ENCODE measurements at places on chromosomes 7 and 10.
A peak's percentile ranks its signal among the peaks of the same experiment; 100 is the strongest.

DNA sequence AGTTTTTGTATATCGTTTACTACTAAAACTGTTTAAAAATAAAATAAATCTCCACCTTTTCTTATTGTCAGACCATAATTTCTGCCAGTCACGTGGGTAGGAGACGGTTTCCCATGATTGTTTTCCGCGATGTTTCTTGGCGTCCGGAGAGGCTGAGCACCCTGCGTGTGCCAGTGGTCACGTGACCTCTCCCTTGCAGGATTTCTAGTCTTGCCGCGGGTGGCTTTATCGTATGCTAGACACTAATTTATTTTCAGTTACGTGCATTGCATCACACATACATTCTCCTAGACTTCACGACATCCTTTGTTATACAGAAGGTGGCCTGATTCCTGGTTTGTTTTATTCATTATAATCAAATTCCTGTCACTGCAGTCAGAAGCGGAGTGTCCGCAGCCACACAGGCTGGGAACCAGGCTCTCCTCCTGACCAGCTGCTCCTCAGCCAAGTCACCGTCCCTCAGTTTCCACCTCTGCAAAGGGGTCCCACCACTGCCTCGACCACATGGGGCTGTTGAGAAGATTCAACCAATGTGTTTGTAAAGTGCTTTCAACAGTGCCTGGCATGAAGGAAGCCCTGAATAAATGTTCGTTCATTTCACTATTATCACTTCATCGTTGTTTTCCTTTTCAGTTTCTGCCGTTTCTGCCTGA, 203.2 kb upstream of the PPP2R2D start:
- DNase-seq: no peak

DNA sequence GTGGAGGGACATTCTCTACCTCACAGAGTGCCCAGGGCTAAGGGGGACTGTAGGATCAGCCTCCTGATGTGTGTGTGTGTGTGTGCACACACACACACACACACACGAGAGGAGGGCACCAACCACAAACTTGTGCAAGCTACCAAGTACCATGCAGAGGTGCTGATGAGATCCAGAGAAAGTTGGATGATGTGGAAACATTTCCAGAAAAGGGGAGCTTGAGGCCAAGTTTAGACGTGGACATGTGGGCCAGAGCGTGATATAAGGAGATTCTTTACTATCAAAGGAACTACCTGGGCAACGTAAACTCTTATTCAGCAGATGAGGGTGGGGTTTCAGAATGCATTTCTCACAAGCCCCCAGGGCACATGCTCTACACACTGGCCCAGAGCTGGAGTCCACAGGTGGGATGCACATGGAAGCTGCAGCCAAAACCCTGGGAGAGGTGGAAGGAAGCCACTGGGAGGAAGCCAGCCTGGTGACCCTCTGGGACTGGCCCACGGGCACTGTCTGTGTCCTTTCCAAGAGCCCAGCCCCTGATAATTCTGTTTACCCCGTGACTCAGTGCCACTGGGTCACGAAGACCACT, 53.5 kb downstream of the DLG5 start:
- no peak for DNase-seq

GRCh38 chr10:48879451-48879850, 60.2 kb downstream of the LRRC18 start:
- no peak for DNase-seq

- no peak for DNase-seq
These were observed 159.5 kb upstream of the HGF start for GRCh38 chr7:81929386-81929785.

DNA sequence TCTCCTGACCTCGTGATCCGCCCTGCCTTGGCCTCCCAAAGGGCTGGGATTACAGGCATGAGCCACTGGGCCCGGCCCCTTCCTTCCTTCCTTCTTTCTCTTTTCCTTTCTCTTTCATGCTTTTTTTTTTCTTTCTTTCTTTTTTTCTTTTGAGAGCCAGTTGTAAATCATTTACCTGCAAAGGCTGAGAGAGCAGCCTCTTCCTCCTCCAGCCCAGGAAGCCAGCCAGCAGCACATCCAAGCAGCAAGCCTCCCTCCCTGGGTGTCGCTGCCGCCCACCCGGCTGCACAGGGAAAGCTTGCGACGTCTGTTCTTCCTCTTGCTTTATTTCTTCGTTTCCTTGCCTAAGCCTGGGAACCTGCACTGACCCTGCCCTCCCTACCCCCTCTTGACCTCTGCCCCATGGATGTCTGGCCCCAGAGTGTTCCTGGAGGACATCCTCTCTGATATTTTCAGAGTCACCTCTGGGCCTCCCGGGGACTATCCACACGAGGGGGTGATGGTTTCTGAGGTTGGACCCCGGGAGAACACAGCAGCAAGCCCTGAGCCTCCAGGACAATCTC, 62.8 kb upstream of the MYL10 start:
- DNase-seq: no peak

DNA sequence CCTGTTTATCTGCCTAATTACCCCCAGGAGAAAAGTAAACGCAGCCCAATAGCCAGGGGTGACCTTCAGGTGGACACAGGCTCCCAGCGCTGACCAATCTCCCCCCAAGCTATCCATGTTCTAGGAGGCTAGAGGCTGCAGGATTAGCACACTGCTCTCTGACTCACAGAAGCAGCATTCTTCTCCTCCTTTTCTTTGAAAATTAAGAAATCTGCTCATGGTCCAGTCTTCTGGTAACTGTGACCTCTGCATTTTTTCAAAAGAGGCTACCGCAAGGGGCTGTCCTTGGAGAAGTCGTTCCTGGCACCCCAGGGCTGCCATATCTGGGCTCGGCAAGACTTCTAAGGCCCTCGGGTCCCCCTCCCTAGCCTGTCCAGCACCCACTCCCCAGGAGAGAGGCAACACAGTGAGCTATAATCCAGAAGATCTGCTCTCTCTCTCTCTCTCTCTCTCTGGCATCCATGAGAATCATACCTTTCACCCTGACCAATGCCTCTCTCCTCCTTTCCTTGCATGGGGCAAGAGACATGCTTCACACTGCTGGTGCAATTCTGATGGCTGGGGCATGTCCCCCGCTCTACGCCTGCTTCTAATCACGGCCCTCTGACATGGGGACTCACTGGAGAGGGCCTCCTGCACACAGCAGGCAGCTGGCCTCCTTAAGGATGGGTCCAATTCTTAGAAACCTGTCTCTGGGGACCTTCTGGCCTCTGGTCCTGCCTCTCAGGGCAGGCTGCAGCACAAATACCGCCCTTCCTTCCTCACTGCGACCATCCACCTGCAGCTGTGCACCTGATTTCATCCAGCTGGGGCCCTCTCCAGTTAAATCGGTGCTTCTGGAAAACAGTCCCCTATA, 27.3 kb downstream of the ANXA11 start:
- DNase-seq: no peak

- DNase-seq: no peak
These were observed 78.4 kb downstream of the RNF216 start for GRCh38 chr7:5702876-5703571.

DNA sequence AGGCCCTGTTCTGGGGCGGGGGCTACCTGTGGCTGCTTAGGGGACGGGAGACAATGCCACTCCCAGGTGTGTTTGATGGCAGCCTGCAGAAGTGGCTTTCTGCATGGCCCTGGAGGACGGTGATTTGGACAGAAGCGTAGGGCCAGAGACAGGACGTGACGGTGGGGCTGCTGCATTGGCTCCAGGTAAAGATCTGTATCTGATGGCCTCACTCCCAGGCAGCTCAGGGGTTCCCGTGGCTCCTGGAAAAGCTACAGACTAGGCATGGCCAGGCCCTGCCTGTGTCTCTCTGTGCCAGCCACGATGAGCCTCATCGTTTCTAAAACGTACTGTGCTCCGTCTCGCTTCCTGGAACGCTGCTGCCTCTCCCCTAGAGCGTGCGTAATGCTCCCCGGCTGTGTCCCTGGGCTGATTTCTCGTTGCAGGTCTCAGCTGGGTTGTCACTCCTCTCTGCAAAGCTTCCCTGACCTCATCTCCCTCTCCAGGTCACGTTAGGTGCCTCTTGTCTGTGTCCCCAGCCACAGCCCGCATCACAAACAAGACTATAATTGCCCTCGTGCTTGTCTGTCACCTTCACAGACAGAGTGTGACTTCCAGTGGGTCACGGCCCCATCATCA, 12.6 kb downstream of the GTF2IRD1 start:
- DNase-seq: no peak

GRCh38 chr7:130875265-130875741, 141.3 kb upstream of the KLF14 start:
- no peak for DNase-seq

- DNase-seq: no peak
These were observed 175.0 kb downstream of the REEP3 start for GRCh38 chr10:63696205-63696604.

GRCh38 chr7:123998921-123999320, 33.9 kb downstream of the TMEM229A start:
- DNase-seq: no peak

- DNase-seq: no peak
These were observed 80.9 kb downstream of the LRMDA start for GRCh38 chr10:75512203-75512933.

GRCh38 chr10:526651-527312, 162.7 kb downstream of the DIP2C start:
- DNase-seq: no peak

GRCh38 chr10:61329854-61330253, 123.3 kb downstream of the TMEM26 start:
- no peak for DNase-seq

GRCh38 chr10:74096777-74097176, 53.9 kb downstream of the AP3M1 start:
- DNase-seq: no peak

DNA sequence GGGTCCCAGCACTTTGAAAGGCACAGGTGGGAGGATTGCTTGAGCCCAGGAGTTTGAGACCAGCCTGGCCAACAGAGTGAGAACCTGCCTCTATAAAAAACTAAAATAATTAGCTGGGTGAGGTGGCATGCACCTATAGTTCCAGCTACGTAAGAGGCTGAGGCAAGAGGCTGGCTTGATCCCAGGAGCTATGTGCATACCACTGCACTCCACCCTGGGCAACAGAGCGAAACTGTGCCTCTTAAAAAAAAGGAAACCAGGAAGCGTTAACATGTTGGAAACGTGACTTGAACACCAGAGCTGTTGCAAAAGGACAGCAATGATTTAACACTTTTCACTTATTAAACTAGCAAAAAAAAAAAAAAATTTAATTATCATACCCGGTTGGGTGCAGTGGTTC, 12.6 kb downstream of the BAZ1B start:
- DNase-seq: no peak

DNA sequence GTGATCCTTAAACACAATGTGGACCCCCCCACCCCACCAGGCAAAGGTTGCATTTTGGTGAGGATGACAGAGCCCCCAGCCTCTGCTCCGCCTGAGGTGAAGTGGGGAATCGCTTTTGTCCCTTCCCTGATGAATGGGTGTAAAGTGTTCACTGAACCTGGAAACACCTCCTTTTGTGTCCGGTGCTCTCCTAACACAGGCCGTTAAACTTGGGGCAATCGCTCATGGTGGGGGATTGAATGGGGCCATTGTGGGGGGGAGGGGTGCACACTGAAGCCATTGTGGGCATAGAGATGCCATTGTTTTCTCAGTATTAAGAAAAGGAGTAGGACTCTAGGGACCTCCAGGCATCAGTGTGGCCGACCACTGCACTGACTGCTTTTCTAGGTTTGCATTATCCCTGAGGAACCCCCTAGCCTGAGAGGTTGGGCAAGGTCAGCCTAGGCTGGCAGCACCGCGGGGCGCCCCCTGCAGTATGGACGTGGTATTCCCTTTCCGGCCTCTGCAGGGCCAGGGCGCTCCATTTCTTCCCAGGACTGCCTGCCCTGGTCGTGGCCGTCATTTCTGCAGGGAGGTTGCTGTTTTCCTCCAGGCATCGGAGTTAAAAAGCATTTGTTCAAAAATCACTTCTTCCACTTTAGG, 158.3 kb downstream of the TCF7L2 start:
- DNase-seq: no peak

DNA sequence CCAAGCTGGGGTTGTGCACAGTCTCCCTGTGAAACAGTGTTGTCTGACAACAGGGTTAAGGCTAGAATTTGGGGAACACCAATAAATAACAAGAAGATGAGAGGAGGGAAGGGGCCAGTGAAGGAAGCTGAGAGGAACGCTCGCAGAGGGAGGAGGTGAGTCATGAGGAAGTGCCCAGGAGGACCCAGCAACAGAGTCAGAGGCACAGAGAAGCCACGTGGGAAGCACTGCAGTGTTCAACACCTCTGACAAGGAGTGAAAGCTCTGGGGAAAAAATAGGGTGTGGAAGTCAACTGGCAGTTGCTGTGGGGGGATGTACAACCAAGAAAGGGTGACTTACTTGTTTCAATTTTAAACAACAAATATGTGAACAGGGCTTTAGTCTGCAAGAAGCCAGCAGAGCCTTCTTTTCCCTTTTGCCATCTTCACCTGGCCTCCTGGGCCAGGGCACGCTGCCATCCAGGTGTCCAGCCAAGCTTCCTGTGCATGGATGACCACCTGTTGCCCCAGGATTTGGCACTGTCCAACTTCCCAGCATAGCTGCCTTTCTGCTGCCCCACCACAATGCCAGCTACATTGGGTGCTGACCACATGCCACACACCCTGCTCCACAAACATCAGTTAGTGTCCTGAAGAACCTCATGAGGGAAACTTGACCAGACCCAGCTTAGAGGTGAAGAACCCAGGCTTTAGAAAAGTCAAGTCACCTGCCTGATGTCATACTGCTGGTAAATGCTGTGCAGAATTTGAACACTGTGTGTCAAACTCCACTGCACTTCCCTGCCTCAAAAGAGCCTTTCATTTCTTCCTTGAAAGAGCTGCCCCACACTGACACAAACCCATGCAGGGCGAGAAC, 69.6 kb downstream of the ATXN7L1 start:
- DNase-seq: peak; percentile 48

DNA sequence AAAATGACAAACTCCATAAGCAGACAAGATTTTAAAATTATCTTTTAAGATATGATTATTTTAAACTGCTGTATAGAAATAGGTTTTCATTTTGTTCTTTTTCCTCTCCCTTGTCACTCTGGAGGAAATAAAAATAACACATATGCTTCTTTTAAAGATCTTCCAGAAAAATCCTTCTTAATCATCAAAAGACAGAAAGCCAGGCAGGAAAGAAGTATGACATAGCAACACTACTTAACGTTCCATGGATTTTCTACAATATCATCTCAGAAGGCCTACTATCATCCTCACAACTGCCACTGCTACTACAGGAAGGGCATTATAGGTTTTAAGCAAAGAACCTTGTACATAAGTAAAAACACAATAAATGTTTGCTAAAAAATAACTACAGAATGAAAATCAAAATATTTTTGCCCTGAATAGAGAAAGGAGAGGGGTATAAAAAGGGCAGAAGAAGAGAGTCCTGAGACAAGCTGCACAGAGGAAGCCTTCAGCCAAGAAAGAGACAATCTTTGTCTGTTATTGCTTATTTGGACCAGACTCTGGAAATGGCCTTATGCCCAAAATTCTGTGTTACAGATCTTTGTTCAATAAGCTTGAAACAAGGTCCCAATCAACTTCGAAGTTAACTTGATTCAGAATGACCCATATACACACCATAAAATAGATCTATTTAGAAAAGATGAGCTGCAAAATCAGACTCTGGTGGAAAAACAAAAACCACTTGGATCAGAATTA, 67.8 kb downstream of the ABI1 start:
- DNase-seq: no peak

DNA sequence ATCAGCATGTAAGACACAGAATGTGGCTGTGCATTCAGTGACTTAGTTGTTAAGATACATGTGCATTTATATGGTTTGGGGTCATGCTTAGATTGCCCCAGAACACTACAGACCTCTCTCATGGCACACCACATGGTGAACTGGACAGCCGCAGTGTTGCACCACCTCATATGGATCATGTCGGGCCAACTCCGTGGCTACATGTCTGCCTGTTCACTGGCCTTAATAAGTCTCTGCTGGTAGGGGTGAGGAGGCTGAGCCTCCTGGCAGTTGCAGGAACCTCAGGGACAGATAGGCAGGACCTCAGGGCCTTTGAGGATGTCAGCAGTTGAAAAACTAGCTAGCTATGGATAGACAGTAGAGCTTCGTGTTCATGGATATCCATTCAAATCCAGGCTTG, 751.0 kb downstream of the GRID1 start:
- no peak for DNase-seq
